ENCODE measurements at places on chromosomes 7 and 10.

DNA sequence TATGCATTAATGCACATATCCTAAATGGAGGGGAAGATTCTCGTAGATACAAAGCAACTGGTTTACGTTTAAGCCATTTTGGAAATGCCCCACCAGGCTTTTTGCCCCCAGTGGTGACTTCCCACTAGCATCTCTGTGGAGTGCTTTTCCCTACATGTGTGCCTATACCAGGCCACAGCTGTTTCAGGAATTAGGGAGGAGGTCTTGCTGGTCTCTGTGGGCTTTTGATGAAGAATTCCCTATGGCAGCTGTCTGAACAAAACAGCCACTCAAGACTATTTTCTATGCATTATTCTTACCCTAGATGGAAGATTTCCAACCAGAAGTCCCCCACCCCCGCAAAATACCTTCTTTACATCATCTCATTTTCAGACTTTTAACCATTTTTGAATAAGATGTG is 52.0 kb upstream of the NMT2 start:
- DNase-seq = no peak

DNA sequence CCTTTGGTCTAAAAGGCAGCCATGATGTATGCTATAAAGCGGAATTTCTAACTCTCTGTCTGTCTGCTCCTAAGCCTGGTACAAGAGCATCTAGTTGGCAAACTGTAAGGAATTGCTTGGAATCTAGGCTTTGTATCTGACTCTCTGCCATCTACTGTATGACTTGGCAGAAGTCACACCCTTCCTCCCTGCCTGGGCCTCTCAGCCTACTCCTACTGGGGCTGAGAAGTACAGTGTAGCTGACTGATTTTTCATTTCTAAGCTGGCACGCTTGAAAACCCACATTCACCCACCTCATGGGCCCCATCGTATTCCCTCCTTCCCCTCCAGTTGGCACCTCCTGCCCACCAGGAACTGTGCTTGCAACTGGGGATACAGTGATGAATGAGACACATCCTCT is 435.2 kb downstream of the PLXNA4 start:
- no peak for DNase-seq

GRCh38 chr10:49123981-49124950 is 8.9 kb upstream of the VSTM4 start:
- DNase-seq = no peak

DNA sequence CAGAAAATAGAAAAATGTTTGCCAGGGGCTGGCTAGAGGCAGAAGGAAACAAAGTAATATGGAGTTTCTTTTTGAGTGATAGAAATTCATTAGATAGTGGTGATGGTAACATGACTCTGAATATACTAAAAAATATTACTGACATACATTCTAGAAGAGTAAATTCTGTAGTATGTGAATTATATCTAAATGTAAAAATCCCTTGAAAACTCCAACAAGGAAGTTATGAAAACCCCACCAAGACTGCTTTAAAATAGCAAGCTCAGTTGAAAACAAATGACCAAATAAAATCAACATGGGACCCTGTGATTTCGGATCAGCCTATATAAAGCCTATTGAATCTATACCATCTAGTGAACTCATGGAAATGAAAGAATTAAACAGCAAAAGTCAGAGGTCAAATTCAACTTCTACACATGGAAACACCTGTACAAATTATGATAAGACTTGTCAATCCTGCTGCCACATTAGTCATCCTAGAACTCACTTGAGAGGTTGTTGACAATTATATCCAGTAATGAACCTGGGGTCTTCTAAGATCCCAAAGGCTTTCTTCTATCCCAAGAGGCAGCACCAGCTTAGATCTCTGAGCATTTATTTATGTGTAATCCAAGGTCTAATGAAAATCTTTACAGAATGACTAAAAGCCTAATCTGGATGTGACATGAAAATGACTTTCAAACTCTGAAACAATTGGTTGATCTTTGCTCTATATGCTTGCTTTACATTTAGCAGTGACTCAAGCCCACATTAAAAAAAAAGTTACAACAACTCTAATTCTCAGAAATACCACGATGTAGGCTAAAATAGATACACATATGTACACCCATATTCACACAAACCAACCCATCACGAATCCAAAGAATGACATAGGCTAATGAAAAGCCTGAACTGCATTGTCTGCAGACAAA is 59.3 kb downstream of the OSBPL3 start:
- DNase-seq = no peak

- no peak for DNase-seq
Measured at GRCh38 chr10:45592432-45592831, 80.1 kb downstream of the ZFAND4 start.

DNA sequence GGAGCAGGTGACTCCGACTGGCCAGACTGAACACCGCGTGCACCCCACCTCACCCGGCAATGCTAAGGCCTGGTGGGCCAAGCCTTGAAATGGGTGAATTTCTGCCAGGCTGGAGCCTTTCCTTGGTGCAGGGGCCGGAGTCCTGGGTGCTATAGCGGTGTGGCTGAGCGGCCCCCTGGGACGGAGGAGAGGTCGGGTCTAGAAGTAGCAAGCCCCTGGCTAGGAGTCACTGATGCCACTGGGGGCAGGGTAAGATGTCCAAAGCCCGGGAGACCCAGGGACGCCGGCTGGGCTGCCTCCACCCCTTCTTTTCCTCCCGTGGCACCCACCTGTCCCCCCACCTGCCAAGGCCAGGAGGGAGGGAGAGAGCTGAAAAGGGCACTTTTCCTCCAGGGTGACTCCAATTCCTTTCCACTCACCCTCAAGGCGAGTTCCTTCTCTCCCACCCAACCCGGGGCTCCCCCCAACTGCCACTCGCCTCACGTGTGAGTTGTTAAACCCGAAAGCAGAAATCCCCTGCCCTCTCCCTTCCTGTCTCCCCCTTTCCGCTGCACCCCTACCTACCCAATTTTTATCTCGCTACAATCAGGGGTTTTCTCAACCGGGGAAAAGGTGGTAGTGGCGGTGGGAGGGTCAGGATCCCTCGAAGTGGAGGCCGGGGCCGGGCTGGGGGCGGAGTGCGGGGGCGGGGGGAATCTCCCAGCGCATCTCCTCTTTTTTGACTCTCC is 6.0 kb upstream of the GATA3 start:
- DNase-seq = peak; percentile 52

GRCh38 chr10:52213321-52213752 is 100.7 kb upstream of the DKK1 start:
- no peak for DNase-seq

DNA sequence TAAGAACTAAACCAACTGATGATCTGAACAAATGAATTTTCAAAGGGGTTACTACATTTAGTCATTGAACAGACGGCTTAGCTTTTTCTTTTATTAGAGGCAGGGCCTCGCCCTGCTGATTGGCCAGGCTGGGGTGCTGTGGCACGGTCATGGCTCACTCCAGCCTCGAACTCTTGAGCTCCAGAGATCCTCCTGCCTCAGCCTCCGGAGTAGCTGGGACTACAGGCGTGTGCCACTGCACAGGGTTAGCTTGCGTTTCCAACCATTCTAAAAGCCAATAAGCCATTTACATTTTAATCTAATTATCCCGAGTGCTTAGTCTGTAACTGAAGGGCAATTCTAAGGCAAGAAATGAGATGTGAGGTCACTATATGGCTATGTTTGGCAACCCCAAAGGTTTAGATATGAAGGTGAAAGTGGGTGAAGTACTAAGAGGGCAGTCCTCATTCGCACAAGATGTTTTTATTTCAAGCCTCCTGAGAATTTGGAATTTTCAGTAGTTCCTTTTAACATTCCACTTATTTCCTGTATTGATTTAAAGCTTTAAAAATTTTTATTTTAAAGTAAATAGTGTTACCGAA is 1.6 kb upstream of the CDK13 start:
- DNase-seq = no peak

GRCh38 chr10:78013564-78013963 is 15.8 kb downstream of the POLR3A start:
- DNase-seq = no peak

DNA sequence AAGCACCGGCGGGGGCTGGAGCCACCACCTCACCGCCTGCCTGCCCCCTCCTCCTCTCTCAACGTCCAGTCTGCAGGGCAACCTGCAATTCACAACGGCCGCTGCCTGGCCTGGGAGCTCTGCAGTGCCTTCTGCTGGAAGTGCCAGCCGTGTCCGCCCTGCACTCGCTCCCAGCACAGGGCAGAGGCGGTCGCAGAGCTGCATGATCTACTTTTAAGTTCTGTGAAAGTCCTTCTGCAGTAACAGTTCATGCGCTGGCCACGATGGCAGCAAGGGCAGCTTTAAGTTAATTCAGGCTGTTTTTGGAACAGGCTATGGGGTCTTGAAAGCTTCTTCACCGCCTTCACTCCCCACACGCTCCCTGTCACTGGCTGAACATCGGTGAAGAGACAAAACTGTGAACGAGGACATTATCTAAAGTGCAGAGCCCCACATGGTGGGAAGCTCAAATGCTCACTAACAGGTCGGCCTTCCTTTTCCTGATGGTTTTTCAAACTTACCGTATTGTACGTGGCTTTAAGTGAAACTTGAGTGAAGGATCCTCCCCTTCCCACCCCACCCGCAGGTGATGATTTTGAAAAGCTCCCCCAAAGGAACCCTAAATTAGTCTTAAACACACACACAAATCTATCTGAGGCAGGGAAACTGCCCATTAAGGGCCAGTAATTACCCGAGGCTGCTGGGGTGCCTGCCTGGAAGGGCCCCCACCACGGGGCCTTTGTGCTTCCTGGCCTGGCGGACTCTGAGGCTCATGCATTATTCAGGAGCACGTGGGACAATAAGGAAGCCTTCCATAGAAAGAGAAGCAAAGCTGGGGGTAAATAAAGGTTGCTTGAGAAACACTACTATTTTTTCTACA is 504.3 kb downstream of the DNAJB6 start:
- no peak for DNase-seq

DNA sequence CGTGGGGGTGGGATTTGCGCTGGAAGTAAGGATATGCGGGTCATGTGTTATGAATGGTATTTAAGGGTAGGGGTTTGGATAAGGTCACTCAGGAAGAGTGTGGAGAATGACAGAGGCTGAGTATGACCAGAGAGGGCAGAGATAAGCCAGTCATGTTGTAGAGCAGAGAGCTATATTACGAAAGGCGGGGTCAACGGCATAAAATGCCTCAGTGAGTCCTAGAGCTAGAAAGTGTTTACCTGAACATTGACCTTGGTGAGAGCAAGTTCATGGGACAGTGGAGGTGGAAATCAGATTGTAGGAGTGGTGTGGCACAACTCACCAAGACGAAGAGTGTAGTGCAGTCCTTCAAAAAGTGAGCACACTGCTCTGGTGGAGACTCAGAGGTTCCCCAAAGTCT is 13.8 kb downstream of the LMOD2 start:
- DNase-seq = no peak

DNA sequence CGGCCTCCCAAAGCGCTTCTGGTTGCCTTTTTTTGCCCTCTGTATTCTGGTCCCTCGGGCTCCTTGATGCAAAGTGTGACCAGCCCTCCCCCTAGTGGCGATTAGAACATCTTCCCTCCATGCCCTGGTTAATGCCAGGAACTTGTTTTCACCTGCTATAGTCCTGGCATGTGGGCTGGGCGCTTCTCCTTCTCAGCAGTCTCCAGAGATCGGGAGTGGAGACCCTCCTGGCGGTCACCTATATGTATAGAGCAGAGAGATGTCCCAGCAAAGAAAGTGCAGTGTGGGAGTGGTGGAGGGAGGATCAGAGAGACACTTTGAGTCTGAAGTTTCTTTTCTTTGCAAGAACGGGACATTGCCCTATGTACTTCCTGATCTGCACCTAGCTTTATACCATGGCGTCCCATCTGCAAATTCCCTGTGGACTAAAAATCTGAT is 264.1 kb downstream of the OTUD1 start:
- peak; percentile 9 for DNase-seq

- DNase-seq = no peak
Measured at GRCh38 chr10:114879541-114880158, 58.1 kb downstream of the FHIP2A start.

DNA sequence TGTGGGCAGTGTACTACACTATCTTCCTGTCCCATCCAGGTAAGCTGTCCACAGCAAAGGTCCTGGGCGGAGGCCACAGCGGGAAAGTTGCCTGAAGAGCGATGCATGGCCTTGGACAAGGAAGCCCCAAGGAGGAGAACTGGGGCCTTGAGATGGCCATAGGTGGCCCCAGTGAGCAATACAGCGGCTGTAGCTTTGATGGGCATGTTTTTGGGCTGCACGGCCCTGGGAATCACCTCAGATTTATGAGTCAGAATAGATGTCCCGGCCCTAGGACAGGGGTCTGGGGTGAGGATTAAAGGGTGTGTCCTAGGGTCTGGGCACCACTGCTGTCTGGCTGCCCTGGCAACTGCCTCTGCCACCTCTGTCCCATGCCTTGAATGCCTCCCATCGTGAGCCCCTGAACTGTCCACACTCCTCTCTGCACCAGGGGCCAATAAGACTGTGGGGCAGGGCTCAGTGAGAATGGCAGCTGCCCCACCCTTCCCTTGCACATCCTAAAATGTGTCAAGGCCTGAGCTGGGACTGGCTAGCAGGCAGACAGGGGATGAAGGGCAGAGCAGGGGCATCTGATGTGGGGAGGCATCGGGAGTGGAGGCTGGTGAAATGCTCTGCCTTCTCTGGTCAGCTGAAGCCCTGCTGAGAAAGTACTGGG is 9.4 kb upstream of the IRF5 start:
- no peak for DNase-seq

- DNase-seq = no peak
Measured at GRCh38 chr10:127535802-127536515, 13.2 kb upstream of the NPS start.

DNA sequence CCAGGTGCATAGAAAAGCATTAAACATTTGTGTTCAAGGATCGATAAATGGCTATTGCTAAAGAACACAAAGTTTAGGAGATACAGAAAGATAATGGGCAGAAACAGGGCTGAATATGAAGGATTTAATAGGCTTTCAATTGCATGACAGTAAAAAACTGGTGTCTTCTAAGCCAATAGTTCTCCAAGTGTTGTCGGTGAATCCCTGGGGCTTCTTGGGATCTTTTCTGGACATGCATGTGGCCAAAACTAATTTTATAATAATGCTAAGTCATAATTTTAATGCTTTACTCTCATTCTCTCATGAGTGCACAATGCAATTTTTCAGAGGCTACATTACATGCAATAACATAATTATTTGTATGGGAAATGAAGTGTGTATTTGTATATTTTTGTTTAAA is 521.1 kb upstream of the ANKRD30A start:
- no peak for DNase-seq

DNA sequence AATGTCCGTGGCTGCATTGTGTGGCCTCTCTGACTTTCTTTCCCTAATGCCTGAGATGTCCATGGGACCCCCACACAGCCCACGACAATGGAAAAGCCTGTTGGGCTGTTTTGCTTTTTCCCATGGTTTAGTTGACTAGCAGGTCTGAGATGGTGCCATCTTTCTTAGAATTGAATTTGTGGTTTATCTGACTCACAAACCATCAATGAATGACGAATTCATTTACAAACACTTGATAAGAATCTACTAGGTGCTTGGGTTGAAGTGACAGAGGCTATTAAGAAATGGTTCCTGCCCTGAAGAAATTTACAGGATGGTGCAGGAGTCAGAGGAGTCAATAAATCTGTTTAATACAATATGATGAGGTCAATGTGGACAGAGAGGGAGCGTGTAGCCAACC is 75.4 kb downstream of the OTUD1 start:
- no peak for DNase-seq

- no peak for DNase-seq
Measured at GRCh38 chr7:47830015-47830414, 118.3 kb downstream of the PKD1L1 start.

Data from activated CD8-positive, alpha-beta memory T cell treated with anti-CD3 and anti-CD28 coated beads for 1 hour (primary cell).